ENCODE measurements at places on chromosomes 12 and 14.

DNA sequence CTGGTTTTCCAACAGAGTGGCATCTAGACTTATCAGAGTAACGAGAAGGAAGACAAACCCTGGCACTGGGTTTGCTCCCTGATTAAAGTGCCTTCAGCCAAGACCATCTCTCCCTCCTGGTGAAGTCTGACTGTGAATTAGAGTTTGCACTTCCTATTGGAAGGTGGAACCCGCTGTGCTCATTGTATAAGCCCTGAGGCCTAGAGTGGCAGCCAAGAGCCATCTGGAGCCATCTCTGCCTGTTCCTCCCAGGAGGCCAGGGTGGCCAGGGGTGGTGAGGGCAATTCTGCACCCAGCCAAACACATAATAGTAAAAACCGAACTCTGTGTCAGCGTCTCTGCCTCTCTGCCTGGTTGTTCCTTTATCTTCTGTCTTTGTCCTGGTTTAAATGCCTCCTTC is 25.0 kb downstream of the MFAP5 start:
- DNase-seq, result no peak

DNA sequence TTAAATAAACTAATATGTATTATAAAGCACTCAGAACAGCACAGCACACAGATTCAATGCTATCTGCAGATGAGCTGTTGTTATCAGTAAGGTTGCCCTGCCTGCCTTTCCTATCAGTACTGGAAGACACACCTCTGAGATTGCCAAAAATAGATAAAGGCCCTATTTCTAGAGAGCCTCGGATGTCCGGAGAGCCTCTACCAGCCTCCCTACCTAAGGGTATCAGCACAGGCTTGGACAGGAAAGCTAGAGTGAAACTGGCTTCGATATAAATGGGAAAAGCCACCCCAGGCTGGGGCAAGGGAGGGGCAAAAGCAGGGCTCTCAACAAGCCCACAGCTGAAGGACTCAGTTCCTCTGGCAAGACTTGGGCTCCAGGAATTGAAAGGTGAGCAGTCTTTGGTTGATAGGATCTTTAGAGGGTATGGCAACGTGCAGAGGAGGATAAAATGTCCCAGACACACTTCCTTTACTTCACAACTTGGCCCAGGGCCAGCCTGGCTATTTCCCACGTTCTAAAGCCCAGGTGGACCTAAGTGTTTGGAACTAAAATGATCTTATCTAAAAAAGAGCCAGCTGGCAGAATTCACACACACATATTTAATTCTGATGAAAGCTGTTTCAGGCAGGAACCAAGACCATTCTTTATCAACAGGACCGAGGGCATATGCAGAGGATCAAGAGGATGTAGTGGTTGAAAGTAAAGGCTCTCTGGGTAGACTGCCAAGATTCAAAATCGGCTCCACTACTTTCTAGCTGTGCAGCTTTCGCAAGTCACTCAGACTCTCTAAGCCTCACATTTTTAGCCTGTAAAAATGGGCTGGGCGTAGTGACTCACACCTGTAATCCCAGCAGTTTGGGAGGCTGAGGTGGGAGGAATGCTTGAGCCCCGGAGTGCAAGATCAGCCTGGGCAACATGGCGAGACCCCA is 37.8 kb upstream of the ITPR2 start:
- DNase-seq, result no peak

- DNase-seq, result no peak
These were observed 3.4 kb downstream of the NTS start for GRCh38 chr12:85877459-85877858.

- no peak for DNase-seq
These were observed 34.6 kb downstream of the RERG start for GRCh38 chr12:15186597-15186996.

DNA sequence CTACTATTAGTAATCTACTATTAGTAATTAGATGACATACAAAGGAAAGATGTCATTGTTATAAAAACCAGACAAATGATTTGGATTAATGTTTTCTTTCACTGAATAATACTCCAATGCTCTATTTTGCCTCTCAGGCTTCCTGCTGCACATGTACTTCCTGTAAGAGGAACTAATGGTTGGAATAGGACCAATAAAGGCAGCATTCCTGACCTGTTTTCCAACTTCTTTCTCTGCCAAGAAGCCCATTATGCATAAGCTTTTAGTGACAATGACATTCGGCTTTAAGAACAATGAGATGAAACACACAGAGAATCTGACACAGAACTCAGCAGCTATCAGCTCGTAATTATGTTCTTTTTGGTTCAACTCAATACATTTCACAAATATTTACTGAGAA is 5.2 kb upstream of the C12orf56 start:
- DNase-seq, result no peak

DNA sequence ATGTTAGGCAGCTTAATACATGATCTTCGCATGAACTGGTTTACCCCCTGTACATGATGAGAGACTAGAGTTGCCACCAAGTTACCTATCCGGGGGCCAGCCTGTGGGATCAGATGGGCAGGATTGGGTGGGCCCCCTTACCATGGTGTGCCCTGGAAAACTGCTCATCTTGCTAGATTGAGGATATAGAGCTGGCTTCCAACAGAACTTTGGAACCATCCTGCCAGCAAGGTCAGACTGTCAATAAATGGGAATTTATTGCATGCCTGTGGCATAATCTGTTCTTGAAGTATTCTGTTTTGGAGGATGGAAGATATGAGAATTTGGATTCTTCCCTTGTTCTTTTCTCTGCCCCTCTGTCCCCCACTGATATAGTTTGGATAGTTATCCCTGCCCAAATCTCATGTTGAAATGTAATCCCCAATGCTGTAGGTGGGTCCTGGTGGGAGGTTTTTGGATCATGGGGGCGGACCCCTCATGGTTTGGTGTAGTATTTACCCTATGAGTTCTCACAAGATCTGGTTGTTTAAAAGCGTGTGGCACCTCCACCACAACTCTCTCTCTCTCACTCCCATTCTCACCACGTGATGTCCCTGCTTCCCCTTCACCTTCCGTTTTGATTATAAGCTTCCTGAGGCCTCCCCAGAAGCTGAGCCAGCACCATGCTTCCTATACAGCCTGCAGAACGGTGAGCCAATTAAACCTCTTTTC is 3.7 kb upstream of the TM9SF1 start:
- no peak for DNase-seq

- DNase-seq, result no peak
These were observed 55.3 kb upstream of the AMN start for GRCh38 chr14:102866982-102867761.

- DNase-seq, result no peak
These were observed 10.1 kb downstream of the LTBP2 start for GRCh38 chr14:74601982-74602381.

DNA sequence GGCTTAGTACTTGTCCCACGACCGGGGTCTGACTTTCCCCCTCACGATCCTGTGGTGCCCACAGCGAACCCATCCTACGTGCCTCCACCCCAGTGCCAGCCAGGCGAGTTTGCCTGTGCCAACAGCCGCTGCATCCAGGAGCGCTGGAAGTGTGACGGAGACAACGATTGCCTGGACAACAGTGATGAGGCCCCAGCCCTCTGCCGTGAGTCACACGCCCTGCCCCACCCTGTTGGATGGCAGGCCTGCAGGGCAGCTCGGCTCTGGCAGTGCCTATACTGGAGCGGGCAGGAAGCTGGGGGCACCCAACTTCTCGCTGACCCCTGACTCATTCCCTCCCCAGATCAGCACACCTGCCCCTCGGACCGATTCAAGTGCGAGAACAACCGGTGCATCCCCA is 18.3 kb upstream of the LRP1-AS start:
- DNase-seq, result no peak

DNA sequence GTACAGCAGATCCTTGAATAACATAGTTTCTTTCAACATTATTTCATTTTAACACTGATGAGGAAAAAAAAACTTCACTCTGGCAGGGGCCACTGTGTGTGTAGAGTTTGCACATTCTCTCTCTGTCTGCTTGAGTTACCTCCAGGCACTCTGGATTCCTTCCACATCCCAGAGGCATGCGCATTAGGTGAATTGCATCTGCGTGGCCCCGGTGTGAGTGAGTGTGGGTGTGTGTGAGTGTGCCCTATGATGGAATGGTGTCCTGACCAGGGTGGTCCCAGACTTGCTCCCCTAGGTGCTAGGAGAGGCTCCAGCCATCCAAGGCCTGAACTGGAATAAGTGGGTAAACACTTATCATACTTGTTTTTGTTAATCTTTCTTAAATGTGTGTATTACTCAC is 90.6 kb upstream of the LRIG3 start:
- no peak for DNase-seq

DNA sequence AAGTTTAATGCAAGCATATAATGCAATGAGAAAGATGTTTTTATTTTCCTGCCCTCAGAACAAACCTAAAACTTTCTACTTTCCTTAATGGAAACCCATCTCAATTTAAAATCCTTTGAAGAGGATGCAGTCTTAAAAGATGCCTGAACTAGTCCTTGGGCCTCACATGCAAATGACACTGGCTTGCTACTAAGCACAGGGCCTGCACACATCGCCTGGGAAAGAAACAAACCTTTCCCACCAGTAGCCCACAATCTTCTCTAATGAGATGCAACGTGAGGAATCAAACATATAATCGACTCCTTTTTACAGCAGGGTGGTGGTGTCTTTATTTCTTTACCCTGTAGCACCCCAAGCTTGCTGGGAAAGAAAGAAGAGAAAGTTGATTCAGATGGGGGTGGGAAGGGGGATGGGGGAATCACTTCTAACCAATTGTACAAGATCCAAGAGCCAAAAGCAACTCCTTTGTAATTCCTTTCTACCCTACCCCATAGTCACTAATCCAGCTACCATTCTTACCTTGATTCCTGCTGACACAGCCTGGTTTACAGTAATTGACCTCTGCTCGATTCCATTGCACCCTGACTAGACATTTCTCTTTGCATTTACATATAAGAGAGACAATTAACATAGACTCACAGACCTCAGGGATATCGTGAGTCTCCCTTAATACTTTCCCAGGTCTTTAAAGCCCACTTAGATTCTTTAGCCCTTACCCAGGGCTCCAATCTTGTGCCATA is 69.5 kb upstream of the FERMT2 start:
- no peak for DNase-seq

- no peak for DNase-seq
These were observed 155.5 kb downstream of the DACT1 start for GRCh38 chr14:58793131-58793740.

GRCh38 chr12:132411457-132411856 is 78.5 kb upstream of the FBRSL1 start:
- no peak for DNase-seq

- DNase-seq, result no peak
These were observed 10.2 kb upstream of the FOXG1 start for GRCh38 chr14:28756269-28756883.

- no peak for DNase-seq
These were observed 7.7 kb downstream of the TBX5 start for GRCh38 chr12:114397978-114398881.

GRCh38 chr14:63663428-63664341 is 22.0 kb upstream of the WDR89 start:
- no peak for DNase-seq

DNA sequence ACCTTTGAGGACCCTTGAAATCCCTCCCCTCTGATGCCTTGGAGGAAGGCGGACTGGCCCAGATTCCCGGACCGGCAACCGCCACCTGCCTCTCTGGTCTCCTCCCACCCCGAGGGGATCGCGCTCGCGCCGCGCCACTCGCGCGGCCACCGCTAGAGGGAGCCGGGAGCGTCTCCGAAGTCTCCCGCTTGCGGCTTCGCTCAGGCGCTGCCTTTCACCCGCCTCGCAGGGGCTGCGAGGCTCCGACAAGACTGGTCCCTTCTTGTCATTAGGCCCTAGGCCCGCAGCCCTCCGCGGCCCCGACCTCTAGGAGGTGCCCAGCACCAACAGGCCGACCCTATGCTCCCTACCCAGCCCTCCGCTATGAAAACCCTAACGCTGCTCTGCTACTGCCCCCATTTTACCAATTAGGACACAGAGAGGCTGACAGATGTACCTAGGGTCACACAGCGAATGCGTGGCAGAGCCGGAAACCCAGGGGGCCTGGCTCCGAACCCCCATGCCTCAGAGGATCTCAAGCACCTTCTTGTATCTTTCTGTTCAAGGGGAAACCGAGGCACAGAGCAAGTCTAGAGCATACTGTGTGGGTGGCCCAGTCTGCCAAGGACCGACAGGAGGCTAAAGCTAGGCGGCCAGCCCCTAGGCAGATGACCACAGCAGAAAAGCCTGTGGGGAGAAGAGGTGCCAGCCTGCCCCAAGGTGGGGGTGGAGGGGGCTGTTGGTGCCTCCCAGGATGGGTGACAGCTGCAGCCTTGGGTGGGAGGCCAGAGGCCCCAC is 21.4 kb upstream of the VSX2 start:
- DNase-seq, result peak; percentile 79

DNA sequence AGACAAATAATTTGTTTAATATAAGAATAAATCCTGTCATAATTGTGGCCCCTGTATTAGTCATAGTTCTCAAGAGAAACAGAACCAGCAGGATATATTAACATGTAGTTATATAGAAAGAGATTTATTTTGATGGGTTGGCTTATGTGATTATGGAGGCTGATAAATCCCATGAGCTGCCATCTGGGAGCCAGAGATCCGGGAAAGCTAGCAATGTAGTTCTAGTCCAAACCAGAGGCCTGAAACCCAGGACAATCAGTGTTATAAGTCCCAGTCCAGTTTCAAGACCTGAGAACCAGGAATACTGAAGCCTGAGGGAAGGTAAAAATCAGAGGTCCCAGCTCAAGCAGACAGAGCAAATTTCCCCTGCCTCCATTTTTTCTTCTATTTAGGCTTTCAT is 435.8 kb downstream of the RPL10L start:
- no peak for DNase-seq

DNA sequence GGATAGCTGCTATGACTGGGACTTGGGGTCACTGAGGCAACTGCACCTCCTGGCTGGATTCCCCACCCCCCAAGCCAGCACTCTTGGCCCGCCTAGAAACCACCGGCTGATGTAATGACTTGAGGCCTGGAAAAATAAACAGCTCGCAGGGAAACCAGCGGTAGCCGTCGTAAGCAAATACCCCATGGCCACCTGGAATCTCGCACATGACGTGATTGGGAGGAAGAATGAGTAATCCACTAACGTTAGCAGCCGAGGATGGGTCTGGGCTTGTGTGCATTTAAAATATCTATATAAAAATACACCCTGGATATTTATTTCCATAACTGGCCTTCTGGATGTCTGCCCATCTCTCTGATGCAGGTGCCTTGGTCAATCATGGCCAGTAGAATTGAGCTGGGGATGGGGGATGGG is 120.1 kb downstream of the SMOC1 start:
- DNase-seq, result no peak
